ENCODE measurements at places on chromosomes 16 and 17.

DNA sequence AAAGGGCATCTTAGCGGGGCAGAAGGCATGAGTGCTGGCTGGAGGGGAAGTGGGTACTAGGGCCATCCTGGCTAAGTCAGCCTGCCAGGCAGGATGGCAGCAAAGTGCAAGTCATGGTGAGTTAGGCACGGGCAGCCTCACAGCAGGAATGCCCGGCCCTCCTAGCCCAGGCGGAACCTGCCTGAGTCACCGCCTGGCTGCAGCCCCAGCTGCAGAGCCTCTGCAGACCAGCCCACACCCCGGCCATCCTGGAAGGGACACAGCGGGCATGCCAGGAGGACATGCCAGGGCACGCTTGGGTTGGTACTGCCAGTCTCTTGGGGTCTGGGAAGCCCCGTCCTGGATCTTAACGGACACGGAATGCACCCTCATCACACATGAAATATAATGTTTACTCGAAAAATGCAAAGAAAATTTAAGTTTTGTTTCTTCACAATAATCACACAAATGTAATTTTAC is 5.0 kb upstream of the ALDH3A1 start:
- DNase-seq: no peak

GRCh38 chr17:56754523-56755208 is 79.1 kb downstream of the C17orf67 start:
- no peak for DNase-seq

- DNase-seq: no peak
Measured at GRCh38 chr17:34645594-34645993, 66.2 kb downstream of the TMEM132E start.

- DNase-seq: no peak
Measured at GRCh38 chr17:38602453-38602852, 3.3 kb downstream of the SRCIN1 start.

GRCh38 chr17:19781488-19782458 is 33.7 kb upstream of the ALDH3A1 start:
- DNase-seq: no peak

DNA sequence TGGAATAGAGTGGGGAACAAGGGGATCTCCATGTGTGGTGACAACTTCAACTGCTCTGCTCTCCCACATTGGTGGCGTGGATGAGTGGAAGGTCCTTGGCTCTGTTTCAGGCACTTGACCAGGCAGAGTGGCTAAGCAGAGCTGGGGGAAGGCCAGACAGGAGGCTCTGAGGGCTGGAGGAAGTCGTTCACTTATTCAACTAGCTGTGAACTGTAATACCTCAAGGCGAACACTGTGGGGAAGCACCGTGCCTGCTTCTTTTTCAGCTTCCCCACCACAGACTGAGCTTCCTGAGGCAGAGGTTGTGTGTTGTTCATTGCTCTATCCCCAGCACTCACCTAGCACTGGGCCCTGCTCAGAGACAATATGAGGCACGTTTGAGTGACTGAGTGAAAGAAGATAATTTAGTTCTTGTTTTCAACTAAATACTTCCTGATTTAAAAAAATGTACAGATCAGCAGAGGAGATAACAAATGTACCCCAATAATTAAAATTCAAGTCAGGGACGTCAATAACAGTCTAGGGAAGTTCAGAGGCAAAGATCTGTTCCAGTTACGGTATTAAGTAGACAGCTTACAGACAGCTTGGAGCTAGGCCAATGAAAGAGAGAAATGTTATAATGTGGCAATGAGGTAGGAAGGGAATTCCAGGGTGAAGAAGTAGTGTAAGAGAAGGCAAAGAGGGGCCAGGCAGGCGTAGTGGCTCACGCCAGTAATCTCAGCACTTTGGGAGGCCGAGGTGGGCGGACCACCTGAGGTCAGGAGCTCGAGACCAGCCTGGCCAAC is 34.7 kb downstream of the MYO18A start:
- no peak for DNase-seq

DNA sequence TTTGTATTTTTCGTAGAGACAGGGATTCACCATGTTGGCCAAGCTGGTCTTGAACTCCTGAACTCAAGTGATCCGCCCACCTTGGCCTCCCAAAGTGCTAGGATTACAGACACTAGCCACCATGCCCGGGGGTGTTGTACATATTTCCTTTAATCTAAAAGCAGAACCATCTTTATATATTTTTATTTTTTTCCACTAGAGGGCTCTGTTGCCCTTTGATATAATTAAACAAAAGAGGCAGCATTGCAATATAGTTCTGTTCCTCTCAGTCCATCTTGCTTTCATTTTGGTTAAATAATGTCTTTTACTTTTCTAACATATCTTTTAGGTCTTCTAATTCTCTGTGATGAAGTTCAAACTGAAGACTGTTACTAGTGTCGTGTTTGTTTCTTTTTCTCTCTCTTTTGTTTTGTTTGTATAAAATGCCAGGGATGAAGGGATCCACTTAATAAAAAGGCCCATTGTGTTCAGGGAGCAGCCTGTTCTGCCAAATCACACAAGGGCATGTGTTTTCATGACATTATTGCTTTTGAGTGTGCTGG is 23.4 kb downstream of the WWOX start:
- peak; percentile 5 for DNase-seq

DNA sequence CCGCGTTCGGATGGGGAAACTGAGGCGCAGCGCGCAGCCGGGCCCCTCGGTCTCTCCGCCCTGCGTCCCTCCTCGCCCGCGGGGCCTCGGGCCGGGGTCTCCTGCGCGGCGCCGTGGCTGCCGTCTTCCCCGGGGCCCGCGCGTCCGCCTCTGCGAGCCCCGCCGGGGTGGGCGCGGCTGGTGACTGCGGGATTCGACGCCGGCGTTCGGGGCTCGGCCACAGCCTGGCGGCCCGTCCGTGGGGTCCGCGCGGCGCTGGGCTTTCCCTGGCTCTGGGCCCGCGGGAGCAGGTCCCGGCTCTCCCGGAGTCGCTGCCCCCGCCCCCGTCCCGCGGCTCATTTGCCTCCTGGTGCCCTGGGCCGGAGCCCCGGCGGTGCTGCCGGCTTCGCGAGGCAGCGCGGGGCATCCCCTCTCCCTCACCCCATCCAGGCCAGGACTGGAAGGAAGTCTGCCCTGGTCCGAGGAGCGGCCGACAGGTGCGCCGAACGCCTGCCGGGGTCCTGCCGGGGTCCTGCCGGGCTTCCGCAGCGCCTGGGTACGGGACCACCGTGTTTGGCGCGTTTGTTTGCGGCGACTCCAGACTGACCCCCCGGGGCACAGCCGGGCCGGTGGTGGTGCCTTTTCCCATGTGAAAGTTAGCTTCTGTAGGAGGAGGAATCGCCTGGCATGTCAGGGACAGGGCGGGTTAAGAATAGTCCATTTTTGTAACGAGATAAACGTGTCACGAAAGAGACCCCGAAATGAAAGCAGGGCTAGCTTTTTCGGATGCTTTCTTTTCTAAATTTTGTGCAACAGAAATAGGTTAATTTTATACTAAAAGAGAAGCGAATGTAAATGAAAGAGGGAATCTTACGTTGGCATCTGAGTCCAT is 671 bp downstream of the CHMP6 start:
- no peak for DNase-seq

DNA sequence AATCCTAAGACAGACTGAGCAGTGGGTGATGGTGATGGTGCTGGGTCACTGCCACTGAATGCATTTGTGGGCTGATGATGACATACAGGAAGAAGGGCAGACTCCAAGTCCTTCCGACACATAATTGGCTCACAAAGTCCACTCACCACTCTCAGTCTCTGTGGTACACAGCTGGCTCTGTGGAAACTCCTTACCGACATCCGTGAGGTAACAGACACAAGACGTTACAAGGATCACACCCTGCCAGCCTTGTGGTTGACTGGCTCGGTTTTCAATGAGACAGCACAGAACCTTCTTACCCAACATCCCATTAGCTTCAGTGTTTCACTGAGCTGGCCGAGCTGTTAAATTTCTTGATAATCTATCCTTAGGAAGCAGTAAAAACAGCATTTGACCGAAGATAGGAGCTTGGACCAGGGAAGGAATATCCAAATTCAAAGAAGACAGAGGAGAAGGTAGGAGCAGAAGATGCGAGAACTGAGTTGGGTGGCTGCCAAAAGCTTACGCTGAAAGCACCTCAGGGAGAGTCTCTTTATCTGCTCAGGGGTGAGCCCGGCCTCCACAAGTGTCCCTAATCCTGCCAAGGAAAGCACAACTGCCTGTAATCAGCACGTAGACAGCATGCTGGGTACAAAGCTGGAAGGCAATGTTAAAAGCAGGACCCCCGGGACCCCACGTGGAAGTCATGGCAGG is 5.5 kb upstream of the MXRA7 start:
- DNase-seq: peak; percentile 100

DNA sequence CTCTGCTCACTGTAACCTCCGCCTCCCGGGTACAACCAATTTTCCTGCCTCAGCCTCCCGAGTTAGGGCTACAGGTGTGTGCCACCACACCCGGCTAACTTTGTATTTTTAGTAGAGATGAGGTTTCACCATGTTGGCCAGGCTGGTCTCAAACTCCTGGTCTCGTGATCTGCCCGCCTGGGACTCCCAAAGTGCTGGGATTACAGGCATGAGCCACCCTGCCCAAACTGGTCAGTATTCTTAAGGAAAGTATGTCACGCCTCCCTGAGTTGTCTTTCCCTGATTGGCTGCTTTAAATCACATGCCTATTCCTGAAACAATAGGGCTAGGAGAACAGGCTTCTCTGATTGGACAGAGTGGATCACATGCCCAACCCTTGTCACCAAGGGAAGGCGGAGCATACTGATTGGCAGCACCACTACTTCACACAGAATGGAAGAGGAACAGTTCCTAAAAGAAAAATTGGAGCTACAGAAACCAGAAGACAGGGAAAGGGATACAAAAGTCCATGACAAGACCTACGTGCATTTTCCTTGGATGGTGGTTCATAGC is 17.6 kb upstream of the CYB5B start:
- no peak for DNase-seq

DNA sequence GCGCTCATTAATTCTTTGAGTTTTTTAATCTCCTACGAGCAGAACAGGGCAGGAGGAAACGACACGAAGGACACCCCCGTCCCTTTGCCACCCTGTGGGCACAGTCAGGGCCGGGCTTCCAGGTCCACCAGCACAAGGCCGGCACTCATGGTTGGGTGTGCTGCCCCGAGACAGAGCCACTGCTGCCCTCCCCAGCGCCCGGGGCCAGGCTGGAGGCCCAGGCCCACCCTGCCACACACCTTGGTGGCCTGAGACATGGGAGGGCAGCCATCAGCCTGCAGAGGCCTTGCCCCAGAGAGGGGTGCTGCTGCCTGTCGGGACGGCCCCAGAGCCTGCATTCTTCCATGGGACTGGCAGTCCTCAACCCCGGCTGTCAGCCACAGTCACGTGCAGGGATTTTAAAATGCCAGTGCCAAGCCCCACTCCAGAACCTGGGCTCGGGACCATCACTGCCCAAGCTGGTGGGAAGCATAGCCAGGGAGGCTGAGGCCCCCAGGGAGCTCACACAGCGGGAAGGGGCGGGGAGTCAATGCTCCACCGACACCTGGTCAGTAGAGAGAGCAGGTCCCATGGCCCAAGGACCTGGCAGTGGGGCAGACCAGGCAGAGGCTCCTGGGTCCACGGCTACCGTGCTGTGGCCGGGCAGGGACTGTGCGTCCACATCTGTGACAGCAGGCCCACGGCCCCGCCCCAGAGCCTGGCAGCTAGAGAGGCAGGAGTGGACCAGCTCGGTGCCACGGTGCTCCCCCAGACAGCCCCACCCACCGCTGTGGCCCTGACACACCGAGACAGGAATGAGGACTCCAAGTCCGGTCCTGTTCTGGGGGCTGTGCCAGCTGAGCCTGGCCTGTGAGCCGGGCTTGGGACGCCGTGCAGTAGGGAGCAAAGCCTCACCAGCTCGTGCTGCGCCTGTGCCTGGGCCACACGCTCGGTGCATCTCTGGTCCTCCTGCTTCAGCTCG is 27.5 kb downstream of the CEP131 start:
- no peak for DNase-seq

DNA sequence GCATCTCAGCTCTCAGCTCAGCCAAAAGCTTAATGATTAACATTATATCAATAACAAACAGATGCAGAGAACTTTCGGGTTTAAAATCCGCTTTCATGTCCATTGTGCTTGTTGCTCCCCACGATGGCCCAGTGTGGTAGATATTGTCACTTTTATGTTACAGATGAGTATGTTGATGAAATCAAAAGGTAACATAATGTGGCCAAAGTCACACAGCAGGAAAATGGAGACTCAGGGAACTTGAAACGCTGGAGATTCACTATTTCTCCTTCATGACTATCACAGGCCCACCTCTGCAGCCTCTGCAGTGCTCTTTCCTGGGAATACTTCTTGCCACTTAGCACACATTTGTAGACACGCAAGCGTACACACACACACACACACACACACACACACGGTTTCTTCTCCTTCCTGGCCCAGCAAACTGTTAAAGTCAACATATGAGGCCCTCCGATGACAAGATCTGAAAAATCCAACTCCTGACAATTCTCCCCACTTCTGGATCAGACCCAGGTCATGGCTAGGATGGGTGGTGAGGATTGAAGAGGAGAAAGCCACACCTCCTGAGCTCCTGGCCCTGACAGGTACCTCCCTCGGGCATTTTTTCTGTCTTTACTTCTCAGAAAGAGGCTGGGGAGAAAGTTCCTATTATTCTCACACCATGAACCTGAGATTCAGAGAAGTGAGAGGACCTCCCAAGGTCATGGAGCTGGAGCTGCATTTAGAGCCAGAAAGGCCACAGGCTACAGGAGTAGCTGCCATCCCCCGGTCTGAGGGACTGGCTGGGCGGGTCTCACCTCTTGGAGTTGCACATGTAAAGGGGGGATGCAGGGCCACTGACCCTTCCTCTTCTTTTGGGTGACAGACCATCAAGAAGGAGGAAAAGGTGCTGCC is 9.7 kb downstream of the DRC7 start:
- DNase-seq: no peak

- DNase-seq: no peak
Measured at GRCh38 chr16:28522792-28523191, 16.0 kb downstream of the NUPR1 start.

GRCh38 chr17:38707678-38708351 is 2.7 kb downstream of the MLLT6 start:
- no peak for DNase-seq

GRCh38 chr16:74601126-74601871 is 5.6 kb downstream of the GLG1 start:
- no peak for DNase-seq

GRCh38 chr17:76407509-76407908 is 23.1 kb downstream of the SPHK1 start:
- DNase-seq: no peak

- no peak for DNase-seq
Measured at GRCh38 chr17:50130559-50131305, 772 bp upstream of the SAMD14 start.
